Posterior cingulate gyrus (tissue), 11 donors: ENCODE measurements at places on chromosomes 5 and 9.
A peak's percentile ranks its signal among the peaks of the same experiment; 100 is the strongest.

GRCh38 chr5:140345919-140346347 lies 470 bp downstream of the HBEGF start:
- peak; percentile 45 for DNase-seq

- DNase-seq = no peak
Observed at GRCh38 chr5:179113945-179114641, 53.9 kb downstream of the ZNF354C start.

DNA sequence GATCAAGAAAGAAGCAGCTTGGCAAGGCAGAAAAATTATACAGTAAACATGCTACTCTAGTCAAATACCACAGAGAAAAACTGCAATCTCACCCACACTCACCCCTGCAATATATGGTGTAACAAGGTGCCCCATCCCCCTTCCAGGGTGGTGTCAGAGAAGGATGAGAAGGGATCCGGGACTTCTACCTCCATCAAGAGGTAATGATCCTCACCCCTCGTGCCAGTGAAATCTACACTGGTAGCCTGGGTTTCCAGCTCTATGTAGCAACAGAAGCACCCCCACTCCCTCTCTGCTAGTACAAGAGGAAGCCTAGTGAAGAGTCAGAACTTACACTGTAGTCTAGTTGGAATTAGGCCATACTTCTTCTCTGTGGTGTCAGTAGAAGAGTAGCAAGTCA lies 18.9 kb downstream of the SLCO4C1 start:
- no peak for DNase-seq

GRCh38 chr5:171432076-171432475 lies 12.6 kb downstream of the FGF18 start:
- peak; percentile 77 for DNase-seq

DNA sequence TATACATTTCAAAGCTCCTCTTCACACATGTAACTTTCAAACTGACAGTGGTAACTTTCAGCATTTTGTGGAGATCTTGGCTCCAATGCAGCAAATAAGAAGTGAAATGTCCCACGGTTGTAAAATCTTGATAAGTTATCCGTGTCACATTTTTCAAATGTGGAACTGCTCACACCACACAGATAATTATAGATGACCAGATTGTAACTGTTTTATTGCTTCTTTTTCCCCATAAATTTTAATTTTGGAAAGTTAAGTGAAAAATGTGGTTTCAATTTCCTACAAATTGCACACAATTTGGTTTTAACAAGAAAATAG lies 347.1 kb downstream of the EBF1 start:
- no peak for DNase-seq

DNA sequence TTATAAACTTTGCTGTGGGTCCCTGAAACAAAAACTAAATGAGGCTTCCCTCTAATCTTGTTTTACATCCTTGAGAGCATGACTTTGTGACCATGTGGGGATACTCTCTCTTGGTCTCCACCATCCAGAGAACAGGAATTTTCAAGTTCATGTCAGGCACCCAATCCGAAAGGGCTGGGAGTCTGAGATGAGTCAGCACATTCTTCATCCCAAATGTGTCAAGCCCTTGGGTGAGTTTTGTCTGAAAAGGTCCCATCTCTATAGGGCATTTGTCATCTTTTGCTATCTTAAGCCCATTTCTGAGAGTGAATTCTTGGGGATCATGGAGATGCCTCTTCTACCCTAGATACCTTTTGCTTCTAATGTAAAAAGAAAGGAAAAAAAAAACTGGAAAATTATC lies 26.9 kb upstream of the RAPGEF6 start:
- no peak for DNase-seq
